ENCODE measurements at places on chromosomes 12 and 14. TPM values are rescaled to one million over a fixed set of nuclear protein-coding genes. Genes with fewer than 3 reads are reported as not detected.

GRCh38 chr12:47903927-47904712 lies 674 bp downstream of the VDR start:
- DNase-seq, result no peak

The SLCO1B1 gene
- not detected for total RNA-seq

The CLEC9A gene
- not detected for total RNA-seq

The MORN3 gene
- 0.73 TPM for total RNA-seq

GRCh38 chr12:47554046-47554653 lies 151.7 kb downstream of the RPAP3 start:
- DNase-seq, result no peak

- DNase-seq, result no peak
Observed at GRCh38 chr12:106495354-106495965, 87.3 kb upstream of the RFX4 start.

- DNase-seq, result no peak
Observed at GRCh38 chr14:101179691-101180211, 276.2 kb upstream of the RTL1 start.

- no peak for DNase-seq
Observed at GRCh38 chr12:91098941-91099340, 12.4 kb downstream of the LUM start.

GRCh38 chr14:73237786-73238423 lies 599 bp downstream of the PAPLN start:
- no peak for DNase-seq

GRCh38 chr14:85172889-85173477 lies 357.0 kb upstream of the FLRT2 start:
- DNase-seq, result no peak

GRCh38 chr12:111446631-111447570 lies 41.2 kb downstream of the SH2B3 start:
- DNase-seq, result no peak

DNA sequence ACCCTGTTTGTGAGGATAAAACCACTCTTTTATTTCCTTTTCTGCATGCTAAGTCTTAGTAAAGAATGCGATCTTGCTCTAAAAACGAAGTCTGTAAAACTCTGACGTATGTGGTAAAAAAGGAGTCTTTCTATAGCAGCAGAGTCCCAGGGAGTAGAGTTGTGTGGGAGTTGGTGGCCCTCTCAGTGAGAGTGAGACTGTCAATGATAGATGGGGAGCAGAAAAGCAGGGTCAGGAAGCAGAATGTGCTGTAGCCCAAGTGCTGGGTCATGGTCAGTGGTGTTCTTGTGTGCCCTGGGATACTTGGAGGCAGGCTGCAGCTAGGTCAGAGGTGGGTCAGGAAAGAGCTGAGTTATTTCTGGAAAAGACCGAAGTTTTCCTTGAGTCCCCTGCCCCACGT lies 20.3 kb upstream of the GPR33 start:
- no peak for DNase-seq

The ACSM4 gene
- total RNA-seq, result not detected

The LIN7A gene
- 2.6 TPM for total RNA-seq

The NINJ2 gene
- 2.7 TPM for total RNA-seq
